Hematopoietic multipotent progenitor cell treated with erythropoietin and hydrocortisone succinate and interleukin-3 and kit ligand, for 4 days (in vitro differentiated cells): ENCODE measurements at places on chromosomes 1 and 21.

- DNase-seq, result no peak
Measured at GRCh38 chr1:98493469-98493868, 168.1 kb upstream of the SNX7 start.

- peak; percentile 48 for DNase-seq
Measured at GRCh38 chr1:210132582-210132981, 100.0 kb upstream of the SERTAD4 start.

- no peak for DNase-seq
Measured at GRCh38 chr1:67923074-67923473, 89.8 kb upstream of the GNG12 start.

GRCh38 chr1:211126622-211127021 is 7.3 kb downstream of the KCNH1 start:
- no peak for DNase-seq

- DNase-seq, result no peak
Measured at GRCh38 chr21:29145354-29145782, 14.9 kb downstream of the MAP3K7CL start.

DNA sequence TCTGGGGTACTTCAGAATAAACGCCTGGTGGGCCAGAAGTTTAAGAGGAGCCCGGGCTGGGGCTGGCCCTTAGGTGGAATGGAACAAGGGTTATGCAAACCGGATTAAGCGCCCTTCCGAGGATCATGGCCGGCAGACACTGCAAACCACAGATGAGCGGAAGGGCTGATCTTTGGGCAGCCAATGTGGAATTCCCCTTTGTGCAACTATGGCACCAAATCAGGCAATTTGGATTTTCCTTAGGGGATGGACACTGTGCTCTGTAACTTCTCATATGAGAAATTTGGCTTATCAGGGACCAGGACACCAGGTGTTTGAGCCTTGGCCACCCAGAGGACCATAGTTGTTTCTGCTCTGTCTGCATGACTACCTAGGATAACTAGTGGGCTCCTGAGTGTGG is 5.7 kb upstream of the IL10 start:
- DNase-seq, result no peak

DNA sequence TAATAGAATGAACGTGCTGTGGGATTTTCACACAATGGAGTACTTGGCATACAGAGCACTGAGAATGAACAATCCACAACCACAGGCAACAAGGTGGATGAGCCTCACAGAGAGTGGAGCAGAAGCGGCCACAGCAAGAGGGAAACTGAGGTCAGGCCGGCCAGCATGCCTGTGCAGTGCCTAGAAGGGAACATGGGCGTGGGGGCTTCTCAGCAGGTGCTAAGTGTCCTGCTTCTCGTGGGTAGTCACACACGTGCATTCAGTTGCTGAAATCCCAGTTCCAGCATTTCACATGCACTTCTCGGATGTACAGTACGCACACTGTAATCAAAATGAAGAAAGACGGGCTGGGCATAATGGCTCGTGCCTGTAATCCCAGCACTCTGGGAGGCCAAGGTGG is 33.1 kb downstream of the WDR4 start:
- no peak for DNase-seq

- no peak for DNase-seq
Measured at GRCh38 chr1:155816351-155816750, 40.7 kb downstream of the GON4L start.

DNA sequence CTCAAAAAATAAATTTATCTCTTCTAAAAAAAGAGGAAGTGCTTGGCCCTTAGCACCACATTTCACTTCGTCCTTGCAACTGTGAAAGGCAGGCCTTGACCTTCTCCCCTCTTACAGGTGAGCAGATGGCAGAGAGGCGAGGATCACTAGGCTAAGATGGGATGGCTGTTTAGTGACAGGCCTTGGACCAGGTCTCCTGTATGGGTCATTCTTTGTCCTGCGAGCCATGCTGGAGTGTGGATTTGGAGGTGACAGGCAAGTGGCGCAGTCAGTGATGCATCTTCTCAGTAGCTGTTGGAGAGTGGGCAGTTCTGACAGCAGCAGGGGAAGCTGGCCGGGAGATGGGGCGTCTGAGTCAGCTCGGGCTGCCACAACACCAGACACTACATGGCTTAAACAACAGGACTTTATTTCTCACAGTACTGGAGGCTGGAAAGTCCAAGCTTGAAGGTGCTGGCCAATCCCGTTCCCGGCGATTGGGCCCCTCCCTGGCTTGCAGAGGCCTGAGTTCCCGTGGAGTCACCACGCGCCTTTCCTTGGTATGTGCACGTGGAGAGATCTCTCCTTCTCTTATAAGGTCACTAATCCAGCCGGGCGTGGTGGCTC is 16.5 kb downstream of the SLC27A3 start:
- peak; percentile 46 for DNase-seq

GRCh38 chr1:23743287-23744152 is at the start of gene ELOA:
Gene ELOA, plus strand, starts transcription at chr1:23743471. Its CDS starts 33 bp downstream, at chr1:23743504.
- DNase-seq, result peak; percentile 93

DNA sequence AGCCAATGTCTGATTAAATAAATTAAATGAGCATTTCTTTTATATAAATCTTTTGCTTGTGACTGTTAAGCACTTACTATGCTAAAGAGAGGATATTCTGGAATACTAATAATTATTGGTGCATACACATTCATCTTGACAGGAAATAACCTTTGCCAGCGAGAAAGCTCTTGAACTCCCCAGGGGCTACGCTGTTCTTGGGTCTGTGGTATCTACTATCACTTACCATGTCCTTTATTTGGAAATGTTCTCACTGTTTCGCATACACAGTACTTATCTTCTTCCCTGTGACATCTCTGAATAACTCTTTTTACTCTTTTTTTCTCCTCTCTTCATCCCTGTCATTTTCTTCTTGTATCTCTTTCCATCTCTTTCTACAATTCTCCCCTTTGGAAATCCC is 178.7 kb downstream of the GABPA start:
- no peak for DNase-seq

DNA sequence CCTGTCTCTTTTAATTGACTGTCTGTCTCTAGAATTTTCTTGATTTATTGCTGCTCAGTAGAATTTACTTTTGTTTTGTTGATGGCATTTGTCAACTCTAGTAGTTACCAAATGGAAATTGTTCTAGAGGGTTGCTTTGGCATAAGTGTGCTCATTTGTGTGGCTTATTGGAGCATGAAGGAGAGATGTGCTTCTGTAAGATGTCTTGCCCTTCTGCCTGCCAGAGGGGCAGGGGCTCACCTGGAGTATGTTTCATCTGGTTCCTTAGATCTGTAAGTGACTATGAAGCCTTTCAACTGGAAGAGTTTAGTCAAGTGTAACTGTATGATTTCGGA is 345.5 kb downstream of the DISC1 start:
- DNase-seq, result no peak

GRCh38 chr1:218377143-218377660 is 32.1 kb downstream of the TGFB2 start:
- peak; percentile 76 for DNase-seq

DNA sequence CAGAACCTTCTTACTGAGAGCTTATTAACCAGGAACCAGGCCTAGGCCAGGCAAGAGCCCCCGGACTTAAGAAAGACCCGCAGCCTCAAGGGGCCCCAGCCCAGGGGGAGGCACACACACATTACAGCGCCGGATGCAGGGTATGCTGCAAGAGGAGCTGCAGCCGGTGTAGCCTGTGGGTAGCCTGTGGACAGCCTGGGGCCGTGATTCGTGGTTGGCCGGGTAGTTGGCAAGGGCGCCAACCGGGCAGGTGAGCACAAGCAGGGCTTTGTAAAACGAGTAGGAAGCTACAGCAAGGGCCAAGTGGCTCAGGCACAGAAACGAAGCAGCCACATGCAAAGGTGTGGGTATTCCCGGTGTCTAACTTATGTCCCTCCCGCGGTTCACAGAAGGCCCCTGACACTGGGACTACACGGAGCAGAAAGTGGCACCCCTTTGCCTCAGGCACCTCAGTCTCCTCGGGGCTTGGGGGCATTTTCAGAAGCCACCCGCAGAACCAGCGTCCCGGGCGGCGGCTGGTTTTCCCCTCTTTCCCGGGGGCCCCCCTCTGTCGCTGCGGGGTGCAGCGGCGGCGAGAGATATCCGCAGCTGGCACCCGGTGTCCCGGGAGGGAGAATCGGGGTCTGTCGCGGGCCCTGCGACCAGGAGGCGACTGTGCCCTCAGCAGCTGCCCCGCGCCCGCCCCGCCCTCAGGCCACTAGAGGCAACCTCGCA is 40.8 kb downstream of the KIAA1614 start:
- DNase-seq, result peak; percentile 44

DNA sequence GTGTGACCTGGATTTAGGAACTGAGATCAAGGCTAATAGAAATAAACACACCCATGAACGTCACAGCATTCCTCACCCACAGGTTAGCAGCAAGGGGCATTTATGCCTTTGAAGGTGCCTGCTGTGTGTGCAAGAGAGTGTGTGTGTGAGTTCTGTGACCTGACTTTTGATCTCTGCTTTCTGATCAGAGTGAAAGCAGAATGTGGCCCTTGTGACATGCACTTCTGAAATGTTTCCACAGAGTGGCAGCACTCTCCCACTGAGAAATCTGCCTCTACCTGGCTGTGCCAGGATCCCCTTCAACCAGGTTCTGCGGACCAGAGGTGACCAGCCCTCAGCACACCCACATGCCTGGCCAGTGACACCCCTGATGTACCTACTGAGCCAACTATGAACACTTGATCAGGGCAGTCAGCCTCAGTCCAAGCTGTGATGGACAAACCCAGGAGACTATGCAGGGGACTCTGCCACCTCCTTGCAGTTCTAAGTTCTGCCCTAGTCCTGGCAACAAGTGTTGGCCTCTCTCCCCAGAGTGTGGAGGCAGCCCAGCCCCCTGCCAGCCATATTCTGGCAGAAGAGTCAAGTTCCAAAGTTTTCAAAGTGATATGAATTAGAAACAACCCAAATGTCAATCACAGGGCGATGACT is 41.0 kb downstream of the RXRG start:
- DNase-seq, result peak; percentile 37

DNA sequence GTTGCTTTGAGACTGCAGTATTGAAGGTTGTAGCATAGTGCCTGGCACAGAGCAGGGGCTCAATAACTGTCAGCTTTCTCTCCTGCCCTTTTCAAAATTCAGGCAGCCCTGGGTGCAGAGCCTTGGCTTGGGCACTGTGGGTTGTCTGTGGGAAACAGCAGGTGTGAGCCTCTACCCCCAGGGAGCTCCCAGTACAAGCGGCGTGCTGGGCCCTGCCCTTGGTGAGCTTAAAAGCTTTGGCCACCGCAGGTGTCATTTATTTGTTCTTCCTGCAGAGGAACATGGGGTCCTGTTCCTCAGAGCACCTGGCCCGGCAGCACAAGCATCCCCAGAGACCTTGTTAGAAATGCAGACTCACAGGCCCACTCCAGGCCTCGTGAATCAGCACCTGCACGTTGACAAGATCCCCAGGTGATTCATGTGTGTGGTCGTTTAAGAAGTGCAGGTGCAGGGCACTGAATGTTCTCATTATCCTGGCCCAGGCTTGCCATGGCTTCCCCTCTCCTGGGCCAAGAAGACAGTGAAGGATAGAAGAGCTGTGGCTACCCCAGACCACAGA is 29.9 kb upstream of the IGSF21 start:
- no peak for DNase-seq
